ENCODE measurements at places on chromosomes 12 and 14.

DNA sequence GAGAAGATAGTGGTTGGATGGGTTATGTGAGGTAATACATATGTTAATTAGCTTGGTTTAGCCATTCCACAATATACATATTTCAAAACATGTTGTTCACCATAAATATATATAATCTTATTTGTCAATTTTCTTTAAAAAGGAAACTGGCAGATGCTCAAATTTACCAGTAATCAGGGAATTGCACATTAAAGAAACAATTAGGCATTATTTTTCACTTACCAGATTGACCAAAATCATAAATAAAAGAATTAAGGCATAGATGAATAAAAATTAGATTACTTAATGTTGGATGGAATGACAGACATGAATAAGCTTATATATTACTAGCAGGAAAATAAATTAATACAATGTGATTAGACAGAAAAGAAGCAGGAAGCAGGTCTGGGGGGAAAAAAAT, 147.2 kb downstream of the PLEKHA5 start:
- no peak for DNase-seq

DNA sequence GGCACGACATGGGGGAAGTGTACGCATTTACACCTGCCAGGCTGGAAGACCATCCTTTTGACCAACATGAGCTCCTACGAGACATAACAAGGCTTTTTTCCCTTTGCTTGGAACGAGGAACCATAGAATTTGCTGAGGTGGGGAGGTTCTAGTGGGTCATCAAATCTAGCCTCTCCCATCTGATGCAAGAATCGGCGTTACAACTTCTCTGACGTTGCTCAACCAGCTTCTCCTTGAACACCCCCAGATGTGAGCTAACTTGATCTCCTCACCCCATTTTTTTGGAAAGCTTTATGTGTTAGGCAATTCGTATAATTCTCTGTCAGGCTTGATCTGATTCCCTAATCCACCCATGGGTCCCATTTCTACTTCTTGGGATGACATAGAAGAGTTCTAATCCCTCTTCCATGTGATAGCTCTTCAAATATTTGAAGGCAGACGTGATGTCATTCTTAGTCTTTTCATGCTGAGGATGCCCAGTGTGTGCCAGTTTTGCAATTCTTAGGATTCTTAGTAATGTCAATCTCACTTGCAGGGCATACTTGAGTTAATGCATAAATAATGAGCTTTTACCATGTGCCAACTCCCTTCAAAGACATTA, 163.6 kb upstream of the PARP11 start:
- DNase-seq: no peak

GRCh38 chr14:24339284-24340151, at the start of gene RIPK3:
TSS of gene RIPK3 (minus strand) at chr14:24339991. CDS start at chr14:24339826, 165 bp downstream.
- no peak for DNase-seq

DNA sequence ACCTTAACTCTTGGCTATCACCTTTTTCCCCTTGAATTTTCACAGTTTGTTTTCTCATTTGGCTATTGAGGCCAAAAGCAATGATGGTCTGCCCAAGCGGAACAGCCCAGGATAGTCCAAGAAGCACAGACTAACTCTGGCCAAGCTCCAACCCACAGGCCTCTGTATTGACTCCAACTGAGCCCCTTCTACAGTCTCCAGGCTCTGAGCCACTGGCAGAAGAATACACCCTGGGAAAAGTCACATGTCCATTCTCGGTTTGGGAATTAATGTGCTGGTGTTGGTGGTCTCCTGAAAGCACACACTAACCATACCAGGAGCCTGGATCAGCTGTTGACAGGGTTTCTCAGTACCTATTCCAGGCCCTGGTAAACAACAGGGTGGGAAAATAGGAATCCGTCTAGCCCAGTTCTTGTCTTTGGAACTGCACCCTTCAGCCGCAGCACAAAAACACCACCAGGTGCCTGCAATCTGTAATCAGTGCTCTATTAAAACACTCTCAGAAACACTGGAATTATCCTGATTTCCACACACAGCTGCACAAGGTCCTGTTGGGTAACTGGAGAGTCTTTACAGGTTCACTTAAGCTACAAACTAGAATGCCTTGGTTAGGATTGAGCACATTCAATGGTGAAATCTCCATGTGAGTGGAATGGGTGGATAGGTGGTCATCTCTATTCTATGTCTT, 63.6 kb downstream of the STXBP6 start:
- no peak for DNase-seq

DNA sequence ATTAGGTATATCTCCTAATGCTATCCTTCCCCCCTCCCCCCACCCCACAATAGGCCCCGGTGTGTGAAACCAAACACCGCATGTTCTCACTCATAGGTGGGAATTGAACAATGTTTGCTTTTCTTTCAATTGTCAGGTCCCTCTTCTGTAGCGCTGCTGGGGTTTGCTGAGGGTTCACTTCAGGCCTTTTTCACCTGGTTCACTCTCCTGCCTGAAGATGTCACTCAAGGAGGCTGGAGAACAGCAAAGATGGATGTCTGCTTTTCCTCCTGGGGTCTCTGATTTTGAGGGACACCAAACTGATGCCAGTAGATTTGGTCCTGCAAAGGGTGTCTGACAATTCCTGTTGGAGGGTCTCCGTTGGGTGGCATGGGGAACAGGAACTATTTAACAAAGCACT, 35.8 kb downstream of the KLRK1 start:
- no peak for DNase-seq

- DNase-seq: no peak
These were observed 157.4 kb upstream of the HMGA2 start for GRCh38 chr12:65666876-65667275.

All from stimulated activated CD8-positive, alpha-beta memory T cell treated with anti-CD3 and anti-CD28 coated beads, Interleukin-4, amount 100 ng/mL, for 1 hour (primary cell).